ENCODE measurements at places on chromosomes 12 and 14.

GRCh38 chr14:27372771-27373170, 774.9 kb upstream of the NOVA1 start:
- DNase-seq, result no peak

DNA sequence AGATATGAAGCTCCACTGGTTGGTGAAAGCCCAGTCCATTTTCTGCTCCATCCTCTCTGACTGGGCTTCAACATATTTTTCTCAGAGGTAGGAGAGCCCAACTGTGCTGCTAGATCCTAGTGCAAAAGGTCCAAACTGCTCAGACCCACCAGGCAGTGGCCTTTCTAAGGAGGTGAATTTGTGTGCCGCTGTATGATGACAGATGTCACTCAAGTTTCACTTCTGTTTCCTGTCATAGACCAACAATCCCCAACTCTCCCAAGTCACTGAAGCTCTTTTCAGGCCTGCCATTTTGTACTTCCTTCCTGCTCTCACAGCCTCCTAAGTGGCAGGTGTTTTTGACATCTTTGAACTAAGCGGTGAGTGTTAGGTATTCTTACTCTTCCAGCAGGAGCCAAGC, 16.4 kb upstream of the RNASE4 start:
- DNase-seq, result no peak

- DNase-seq, result no peak
Observed at GRCh38 chr12:124779161-124780141, 84.2 kb downstream of the SCARB1 start.

DNA sequence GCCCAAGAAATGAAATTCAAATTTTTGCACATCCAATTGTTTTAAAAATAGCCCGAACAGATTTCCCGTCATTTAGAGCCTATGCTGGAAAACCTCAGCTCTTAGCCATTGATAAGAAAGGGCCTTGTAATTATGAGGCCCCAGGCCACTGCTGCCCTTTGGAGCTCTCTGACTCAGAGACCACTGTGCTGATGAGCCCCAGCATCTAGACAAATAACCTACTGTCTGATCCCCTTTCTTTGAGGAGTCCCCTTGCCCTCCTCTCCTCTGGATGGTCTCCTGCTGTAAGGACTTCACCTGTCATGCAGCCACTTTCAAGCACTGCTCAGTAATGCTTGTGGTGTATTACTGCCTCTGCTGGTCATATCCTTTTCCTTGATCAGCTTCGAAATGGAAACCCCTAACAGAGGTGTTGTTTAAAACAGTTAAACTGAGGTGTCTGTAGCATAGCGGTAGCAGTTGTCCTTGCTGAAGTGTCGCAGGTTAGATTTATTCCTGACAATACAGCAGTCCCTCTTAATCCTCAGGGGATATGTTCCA, 159.9 kb upstream of the SRRM4 start:
- no peak for DNase-seq

- DNase-seq, result peak; percentile 47
Observed at GRCh38 chr14:66709291-66709690, 201.3 kb downstream of the GPHN start.

DNA sequence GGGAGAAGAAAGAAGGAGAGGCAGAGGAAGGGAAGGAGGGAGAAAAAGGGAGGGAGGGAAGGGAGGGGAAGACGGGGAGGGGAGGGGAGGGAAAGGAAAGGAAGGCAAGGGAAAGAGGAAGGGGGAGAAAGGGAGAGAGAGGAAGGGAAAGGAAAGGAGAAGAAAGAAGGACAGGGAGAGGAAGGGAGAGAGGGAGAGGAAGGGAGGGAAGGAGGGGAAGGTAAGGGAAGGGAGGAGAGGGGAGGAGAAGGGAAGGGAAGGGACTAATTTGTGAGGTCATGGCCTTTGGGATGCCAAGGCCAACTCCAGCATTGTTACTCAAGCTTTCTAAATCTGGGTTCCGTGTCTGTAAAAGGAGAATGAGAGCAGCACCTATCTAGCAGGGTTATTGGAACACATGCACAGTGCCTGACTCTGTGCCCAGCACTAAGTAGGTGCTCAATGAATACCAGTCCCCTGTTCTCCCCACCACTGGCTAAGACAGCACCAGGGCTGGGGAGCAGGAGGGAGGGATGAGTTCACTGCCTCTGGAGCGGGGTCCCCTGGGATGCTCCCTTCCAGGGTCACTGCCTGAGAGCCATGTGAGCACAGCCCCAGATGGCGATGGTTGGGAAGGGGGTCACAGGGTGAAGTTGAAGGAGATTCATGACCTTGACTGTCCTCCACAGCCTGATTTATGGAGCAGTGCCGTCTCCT, 560.1 kb upstream of the TBX3 start:
- no peak for DNase-seq

All from NCI-H524 (cell line).